NCI-H2081 (cell line): ENCODE measurements at places on chromosomes 4 and X.

- peak; percentile 83 for DNase-seq
Measured at GRCh38 chr4:24805067-24805466, 9.7 kb downstream of the SOD3 start.

GRCh38 chrX:138378876-138379275 lies 332.6 kb downstream of the FGF13 start:
- DNase-seq, result no peak

DNA sequence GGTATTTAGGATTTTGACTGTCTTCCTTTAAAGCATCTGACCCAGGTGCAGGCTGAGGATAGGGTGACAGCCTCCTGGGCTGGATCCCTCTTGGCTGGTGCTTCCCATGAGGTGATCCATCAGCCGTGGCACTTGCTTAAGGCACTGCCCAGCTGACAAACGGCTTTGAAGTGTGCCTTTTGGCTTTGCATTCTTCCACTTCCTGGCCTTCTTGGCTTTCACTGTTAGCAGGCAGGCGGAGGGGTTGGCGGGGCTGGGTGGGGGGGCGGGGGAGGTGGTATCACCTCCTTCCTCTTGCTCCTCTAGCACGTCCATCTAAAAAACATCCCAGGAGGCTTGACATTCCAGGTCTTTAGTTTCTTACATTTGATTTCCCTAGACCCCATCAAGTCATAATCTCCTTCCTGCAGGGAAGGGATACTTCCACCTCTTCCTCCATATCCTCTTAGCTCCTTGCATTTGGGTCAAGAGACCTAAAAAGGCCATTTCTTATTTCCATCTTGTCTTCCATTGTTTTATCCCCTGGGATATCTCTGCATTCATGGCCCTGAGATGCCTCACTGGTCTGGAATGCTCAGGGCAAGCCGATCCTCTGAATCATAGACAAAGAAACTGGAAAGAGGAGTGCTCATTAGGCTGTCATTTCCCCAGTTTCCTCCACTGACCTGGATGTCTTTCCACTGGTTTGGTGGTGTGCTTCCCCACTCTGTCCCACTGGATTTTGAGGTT lies 11.3 kb upstream of the APLN start:
- DNase-seq, result no peak

DNA sequence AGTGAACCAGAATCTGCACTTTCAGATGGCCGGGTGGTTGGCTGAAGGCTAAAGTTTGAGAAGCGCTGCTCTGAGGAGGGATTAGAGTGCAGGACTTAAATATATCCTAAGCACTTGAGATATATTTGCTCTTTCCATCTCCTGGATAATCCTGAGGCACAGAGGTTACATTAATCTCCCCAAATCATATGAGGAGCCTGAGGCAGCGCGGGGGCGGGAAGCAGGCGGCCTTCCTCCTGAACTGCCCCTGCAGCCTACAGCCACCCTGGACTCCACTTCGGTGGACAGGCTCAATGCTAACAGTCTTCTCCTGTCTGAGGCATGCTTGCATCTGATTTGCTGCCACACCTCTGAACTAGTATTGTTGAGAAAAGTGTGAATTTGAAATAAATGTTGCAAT lies 72.5 kb downstream of the AFAP1 start:
- DNase-seq, result no peak

GRCh38 chr4:150012851-150013360 lies 65.3 kb upstream of the DCLK2 start:
- DNase-seq, result no peak

DNA sequence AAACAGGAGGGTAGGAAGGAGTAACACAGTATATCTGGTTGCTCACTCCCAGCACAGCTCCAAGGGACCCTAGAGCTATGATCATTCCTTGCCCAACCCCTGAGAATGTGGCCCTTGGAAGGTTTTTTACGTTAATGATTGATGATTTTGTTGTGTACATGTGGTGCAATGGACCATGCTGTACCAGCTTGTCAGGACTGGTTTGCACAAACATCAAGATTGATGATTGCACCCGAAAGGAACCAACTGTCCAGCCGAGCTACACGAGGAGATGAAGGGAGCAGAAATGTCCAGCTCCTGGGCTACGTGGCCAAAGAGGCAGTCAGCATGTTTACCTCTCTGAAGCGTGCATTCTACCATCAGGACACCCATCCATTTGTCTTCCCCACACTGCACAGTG lies 83.2 kb upstream of the USP9X start:
- no peak for DNase-seq

- DNase-seq, result no peak
Measured at GRCh38 chr4:5028480-5028879, 9.2 kb upstream of the CYTL1 start.

- DNase-seq, result no peak
Measured at GRCh38 chr4:21991050-21991449, 42.5 kb upstream of the KCNIP4 start.

DNA sequence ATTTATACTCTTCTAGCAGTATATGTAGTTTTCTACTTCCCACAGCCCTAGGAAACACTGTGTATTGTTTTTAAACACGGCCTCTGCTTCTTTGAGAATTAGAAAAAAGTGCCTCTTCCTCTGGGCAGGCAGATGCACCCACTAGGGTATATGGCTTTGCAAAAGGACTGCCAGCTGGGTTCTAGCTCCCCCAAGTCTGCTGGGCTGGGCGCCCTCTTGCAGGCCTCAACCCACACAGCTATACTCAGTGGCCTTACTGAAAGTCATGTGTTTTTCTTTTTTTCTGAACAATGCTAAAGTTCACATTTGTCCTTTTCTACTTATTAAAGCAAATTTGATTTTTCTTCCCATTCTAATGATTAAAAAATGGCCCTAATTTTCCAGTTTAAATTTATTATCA lies 35.5 kb upstream of the BMPR1B start:
- no peak for DNase-seq

DNA sequence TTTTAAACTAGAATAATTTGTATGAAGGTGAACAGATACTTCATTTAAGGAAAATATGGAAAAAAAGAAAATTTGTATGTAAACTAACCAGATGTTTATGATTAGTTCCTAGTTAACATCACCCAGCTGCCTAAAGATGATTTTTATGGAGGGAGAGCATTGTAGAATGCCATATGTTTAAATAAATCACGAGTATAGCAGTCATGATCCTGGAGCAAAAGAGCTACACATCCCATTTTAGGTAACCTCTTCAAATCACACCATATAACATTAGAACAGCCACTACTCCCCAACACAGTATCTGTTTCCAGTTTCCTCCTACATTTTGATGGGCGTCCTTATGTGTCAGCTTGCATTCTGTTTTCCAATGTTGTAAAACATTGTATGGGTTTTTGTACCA lies 571.9 kb upstream of the FAM241A start:
- DNase-seq, result no peak

DNA sequence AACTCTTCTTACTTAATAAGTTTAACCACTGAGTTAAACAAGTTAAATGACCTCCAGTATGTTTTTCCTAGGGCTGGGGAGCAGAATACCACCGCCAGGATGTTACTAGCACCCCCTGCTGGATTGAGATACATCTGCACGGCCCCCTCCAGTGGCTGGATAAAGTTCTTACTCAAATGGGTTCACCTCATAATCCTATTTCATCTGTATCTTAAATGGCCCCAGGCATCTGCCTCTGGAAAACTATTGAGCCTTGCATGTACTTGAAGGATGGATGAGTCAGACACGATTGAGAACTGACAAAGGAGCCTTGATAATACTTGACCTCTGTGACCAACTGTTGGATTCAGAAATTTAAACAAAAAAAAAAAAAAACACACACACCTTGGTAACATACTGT lies 61.5 kb upstream of the MMAA start:
- DNase-seq, result peak; percentile 45

DNA sequence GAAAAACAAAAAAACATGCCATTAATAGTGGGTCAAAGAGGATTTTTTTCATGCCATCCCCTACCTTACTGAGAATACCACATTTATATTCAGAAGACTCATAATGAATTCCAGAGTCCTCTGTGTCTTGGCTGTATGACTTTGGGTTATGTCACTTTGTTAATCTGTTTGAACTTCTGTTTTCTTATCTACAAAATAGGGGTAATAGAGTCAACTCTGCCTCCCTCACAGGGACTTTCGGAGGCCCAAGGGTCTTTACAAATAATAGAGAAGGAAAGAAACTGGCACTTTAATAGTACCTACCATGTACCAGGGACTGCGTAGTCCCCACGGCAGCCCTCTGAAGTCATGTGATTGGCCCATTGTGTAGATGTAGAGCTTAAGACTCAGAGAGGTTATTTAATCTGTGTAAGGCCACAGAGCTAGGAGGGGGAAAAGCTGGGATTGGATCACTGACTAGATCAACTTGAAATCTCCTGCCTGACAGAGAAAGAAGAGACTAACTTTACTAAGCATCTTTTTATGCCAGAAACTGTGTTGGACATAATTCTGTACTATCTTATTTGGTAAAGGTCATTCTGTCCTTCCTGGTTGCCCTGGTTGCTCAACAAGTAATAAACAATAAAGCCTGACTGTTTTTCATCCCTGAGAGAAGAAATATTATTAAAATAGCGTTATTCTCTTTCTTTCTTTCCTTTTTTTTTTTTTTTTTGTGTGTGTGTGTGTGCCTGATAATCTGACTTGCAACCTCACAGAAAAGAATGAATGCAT lies 59.6 kb downstream of the NFKB1 start:
- no peak for DNase-seq

GRCh38 chr4:70895811-70896491 lies 6.2 kb upstream of the MOB1B start:
- DNase-seq, result no peak

DNA sequence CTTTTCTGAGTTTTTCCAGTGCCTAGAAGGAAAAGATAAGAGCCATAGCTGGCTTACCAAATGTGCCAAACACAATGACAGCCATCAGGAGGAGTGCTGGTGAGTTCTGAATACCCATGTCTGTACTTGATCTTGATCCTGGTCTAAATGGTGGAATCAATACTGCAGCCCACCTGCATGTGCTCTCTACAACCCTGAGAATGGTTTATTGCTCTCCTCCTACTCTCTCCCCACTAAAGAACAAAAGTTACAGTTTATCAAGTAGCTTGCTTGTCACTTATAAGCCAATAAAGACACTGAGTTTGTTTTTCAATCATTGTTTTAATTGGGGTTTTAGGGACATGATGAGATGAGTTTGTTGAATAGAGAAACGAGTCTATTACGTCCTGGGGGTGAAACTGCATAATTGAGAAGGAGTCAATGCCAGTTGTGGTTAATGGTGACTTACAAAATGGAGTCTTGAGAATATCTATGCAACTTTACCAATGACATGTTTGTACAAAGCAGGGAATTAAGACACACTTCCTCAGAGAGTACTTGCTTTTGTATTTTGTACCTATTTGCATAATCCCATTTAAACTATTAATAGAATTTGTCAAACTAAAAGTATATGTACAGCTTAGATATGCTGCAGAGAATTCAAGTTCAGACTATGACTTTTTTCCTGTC lies 20.8 kb upstream of the CXCL3 start:
- DNase-seq, result no peak

DNA sequence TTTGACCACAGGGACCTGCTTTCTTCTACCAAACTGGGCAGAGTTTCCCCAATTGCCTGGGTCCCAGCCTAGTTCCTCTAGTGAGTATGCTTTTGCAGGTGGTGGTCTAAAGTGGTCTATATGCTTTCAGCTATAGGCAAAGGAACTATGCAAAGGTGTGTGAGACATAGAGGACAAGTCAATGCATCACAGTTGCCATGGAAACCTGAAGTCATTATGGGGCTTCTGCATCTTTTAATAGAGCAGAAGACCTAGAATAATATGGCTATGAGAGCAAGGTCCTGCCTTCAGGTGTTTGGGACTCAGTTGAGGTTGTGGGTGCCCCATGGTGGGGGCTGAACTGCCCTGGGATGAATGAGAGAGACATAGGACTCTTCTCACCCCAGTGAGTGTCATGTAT lies 92.1 kb upstream of the RAB40AL start:
- no peak for DNase-seq

- no peak for DNase-seq
Measured at GRCh38 chr4:71126719-71127118, 133.3 kb downstream of the DCK start.

- DNase-seq, result no peak
Measured at GRCh38 chrX:30981968-30982367, 89.9 kb downstream of the FTHL17 start.

DNA sequence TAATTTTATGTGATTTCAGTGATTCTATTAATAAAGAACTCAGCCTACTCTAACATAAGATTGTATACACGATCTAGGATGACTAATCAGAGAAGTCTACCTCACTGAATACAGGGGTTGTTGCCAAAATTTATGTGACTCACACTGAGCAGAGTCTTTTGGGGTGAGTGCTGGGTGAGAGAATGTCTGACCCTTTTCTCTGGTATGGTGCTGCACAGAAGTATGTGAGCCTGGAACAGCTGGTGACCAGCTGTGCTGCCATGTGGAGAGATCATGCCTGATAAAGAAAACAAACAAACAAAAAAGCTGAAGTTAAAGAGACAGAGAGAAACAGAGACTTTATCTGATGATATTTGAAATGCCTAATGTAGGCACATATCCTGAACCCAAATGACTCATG lies 618.1 kb upstream of the GRIA3 start:
- no peak for DNase-seq

DNA sequence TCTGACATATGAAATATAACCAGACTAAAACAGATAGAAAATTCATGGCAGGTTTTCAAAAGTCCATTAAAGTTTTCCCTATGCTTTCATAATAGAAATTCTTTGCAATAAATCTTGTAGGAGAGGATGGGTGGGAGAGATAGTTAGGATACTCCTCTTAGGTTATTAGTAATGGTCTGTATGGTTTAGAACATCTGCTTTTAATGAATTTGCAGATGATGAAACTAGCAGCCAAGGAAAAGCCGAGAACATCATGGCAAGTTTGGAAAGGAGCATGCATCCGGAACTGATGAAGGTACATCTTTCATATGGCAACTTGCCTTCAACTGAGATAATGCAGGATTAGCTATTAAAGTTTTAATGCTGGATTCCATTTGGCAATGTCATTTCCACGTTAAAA lies 70.7 kb downstream of the DOCK11 start:
- DNase-seq, result no peak

- peak; percentile 66 for DNase-seq
Measured at GRCh38 chrX:43559644-43560043, 96.5 kb upstream of the MAOA start.
